ENCODE measurements at places on chromosomes 4 and X.

DNA sequence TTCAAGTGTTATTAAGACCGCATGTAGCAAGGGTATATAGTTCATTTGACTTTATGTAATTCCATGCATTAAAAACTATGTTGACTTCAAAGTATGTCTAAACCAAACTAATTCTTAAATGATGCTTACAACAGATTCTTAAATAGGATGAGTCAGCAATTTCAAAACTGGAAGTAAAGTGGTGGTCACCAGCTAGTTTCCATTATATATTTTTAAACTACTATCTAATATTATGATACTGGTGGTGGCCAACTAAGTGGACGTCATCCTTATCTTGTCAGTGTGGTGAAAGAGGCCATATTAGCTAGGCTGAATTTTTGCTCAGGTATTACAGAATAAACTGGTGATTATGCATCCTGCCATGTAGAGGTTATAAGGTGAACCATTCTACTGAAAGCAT, 1.2 kb downstream of the IL15 start:
- DNase-seq, result no peak

- no peak for DNase-seq
These were observed 126.1 kb downstream of the NAA11 start for GRCh38 chr4:79199743-79200142.

- no peak for DNase-seq
These were observed 10.7 kb downstream of the CLNK start for GRCh38 chr4:10673817-10674369.

GRCh38 chr4:17236686-17237085, 275.2 kb downstream of the QDPR start:
- DNase-seq, result peak; percentile 31

DNA sequence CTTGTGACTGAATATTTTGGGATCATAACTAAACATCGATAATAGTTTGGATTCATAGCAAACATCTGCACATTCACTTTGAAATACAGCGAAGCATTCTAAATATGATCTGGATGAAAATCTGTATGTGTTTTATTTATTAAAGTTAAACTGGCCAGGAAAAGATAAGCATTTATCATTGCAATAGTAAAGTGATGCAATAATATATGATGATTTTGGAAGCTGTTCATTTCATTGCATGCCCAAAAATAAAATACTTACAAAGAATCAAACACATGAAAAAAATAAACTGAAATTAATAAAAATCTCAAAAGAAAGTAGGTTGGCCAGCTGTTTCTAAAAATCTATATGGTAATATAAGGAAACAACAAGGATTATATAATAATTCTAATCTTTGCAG, 1.9 kb downstream of the PRDM5 start:
- no peak for DNase-seq

DNA sequence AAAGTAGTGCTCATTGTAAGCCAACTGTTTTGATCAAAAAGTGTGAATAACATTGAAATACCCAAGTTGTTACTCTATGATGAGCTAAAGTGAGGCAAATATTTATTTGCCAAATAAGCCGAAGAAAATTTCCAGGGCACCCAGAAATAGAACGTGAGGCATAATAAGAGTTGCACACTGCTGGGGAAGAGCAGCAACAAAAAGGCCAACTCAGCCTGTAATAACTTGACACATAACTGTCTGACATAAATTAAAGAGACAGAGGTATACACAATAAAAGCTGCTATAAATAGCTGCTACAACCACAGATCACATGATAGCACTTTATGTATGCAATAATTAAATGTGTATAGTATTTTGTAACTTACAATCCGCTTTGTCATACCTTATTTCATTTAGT, 2.0 kb upstream of the ABCB7 start:
- DNase-seq, result no peak

DNA sequence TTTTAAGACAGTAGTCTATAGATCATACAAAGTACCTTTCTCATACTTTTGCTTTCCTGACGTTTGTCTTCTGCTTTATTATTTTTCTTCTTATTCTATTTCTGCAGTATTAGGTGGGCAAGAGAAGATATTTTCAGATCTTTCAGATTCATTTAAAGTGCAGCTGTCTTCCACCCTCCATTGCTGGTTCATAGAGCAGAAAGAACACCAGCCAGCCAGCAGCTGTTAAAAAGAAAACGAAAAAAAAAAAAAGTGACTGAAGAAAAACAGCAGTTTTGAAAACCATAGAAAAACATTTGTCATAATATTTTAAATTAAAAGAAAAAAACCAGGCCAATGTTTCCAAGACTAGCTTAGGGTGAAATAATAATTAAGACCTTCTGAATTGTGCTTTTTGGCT, 42.9 kb downstream of the SMAD1 start:
- DNase-seq, result no peak

DNA sequence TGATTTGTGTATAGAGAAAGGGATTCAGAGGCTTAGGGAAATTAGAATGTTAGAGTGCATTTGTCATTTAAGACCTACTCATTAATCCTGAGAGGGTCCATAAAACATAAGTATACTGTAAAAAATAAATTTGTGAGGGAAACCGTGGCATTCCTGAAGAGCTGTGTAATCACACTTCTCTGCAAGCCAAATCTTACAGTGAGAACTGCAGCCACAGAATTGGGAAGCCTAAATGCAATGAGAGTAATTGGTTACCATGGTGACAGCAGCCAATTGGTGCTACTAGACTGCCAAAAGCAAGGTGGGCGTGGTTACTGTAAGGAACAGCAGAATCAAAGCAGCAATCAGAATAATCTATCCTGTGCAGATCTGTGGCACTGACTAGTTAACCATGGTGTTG, 345.2 kb upstream of the GRID2 start:
- DNase-seq, result no peak

GRCh38 chr4:172708184-172708583, 460.4 kb upstream of the GALNT7 start:
- no peak for DNase-seq

- DNase-seq, result no peak
These were observed at the start of gene EGFL6 for GRCh38 chrX:13569479-13570260. TSS of gene EGFL6 (plus strand) at chrX:13569601. CDS start at chrX:13569862, 261 bp downstream.

DNA sequence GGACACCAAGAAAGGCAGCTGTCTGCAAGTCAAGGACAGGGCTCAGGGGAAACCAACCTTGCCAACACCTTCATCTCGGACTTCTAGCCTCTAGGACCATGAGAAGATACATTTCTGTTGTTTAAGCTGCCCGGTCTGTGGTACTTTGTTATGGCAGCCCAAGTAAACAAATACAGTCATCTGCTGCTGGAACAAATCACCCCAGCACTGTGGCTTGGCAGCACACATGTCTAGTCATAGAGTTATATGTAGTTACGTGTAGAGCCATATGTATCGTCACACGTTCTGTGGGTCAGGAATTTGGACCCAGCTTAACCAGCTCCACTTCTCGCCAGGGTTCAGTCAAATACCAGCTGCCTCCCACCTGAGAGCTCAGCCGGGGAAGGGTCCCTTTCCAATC, 2.5 kb downstream of the HTT-AS start:
- no peak for DNase-seq

DNA sequence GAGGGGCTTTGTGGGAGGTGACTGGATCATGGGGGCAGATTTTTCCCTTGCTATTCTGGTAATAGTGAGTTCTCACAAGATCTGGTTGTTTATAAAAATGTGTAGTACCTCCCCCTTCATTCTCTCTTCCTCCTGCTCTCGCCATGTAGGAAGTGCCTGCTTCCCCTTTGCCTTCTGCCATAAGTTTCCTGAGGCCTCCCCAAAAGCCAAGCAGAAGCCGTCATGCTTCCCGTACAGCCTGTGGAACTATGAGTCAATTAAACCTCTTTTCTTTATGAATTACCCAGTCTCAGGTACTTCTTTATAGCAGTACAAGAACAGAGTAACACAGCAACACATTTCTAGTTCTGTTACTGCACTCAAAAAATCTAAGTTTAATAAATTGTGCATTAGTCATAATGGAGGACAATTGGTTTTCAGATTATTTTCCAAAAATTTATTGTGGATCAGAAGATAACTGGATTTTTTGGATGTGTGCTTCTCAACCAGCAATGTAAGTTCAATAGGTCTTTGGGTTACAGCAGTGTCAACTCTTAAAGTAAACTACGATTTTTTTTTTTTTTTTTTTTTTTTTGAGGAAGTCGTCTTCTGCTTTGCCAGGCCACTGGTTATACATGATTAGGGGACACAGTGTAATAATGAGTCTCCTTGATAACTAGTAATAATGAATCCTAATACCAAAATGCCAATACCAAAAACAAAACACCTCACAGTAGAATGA, 69.9 kb downstream of the CHIC2 start:
- DNase-seq, result no peak

DNA sequence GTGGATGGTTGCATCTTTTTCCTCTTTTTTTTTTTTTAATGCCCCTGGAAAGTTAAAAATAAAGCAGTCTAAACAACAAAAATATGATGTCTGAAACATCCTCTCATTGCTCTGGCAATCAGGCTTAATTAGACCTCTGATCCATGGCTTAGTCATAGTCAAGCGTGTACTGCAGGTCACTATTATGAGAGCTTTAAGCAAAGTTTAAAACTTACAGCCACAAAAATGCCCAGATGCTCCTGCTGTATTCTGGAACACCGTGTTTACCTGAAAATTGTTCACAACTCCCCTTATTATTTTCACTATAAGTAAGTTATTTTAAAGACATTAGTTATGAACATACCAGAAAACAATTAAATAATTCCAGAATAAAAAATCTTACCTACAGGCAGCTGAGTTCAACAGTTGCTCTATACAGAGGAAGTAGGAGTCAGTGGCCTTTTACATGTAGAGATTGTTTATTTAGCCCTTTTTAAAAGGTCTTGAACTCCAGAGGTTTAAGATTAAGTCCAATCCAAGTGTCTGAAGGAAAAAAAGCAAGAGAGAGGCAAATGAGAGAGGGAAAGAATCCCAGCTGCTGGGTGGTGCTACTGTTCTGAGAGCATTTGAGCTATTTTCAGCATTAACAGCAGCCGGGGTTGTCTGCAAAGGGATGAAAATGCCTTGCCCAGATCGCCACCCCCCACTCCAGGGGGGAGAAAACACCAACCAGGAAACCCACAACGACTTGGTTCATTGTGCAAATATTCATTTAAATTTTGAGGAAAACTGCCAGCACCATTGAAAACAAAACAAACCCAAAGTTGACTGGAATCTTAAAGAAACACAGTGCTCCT, 36.9 kb downstream of the SORBS2 start:
- peak; percentile 94 for DNase-seq

DNA sequence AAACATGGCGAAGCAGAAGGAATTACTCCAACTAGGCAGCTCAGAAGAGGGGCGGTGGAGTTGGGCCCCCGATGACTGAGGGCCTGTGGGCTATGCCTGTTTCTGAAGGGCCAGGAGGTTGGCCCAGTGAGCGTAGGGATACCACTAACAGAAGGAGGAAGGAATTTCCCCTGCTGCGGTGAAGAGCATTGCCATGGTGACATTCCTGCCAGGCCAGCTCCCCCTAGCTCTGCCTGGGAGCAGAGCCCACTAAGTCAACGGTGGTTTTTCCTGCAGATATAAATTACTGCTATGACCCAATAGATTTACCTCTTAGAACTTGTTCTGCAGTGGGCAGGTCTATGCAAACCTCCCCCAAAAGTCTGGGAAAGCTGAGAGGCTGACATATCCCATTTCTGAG, 28.9 kb upstream of the HMX1 start:
- DNase-seq, result no peak

GRCh38 chrX:65035446-65035770, 59.2 kb upstream of the ZC4H2 start:
- DNase-seq, result peak; percentile 4

- DNase-seq, result no peak
These were observed 347.6 kb downstream of the FAM47A start for GRCh38 chrX:33784548-33784947.

GRCh38 chr4:169099771-169100180, 89.7 kb upstream of the CBR4 start:
- peak; percentile 42 for DNase-seq

DNA sequence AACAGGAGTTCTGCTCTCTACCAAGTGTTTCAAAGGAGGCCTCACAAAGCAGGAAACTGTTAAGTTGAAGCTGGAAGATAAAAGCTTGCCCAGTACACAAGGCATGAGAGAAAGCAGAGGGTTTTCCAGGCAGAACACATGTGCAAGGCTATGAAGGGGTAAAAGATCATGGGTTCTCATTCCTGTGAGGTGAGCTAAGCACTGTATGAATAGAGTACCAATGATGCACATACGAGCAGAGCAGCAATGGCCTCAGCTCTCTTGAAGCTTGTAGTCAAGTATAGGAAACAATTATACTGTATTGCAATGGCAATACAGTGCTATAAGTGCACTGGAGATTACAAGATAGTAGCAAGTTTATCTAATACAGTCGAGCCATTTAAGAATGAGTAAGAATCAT, 18.0 kb downstream of the TTC29 start:
- DNase-seq, result no peak

DNA sequence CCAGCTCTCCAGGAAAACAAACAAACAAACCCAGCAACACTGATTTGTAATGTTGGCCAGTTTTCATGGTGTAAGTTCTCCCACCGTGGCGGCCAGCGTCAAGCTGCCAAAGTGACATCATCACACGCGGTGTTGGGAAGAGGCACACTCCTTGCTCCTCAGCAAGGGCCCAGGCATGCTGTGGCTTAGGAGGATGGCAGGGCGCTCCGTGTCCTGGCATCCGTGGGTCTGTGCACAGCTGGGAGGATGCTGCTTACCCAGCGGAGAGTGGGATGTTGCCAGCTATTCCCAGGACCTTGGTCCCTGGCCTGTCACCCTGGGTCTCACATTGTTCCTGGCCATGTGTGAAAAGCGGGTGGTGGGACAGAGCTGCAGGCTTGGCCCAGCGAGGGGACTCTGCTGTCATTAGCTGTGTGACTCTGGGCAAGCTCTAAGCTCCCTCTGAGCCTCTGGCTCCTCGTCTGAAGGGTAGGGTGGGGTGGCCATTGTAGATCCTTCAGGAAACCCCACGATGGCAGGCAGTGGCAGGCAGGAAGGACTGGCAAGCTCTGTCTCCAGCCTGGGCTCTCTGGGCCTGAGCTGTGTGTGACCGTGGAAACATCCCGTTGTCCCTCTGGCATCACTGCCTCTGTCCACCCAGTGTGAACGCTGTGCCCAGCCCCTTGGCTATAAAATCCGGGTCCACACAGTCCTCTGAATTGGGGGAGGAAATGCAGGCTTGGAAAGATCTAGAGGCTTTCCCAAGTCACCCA, 10.8 kb downstream of the PSAPL1 start:
- DNase-seq, result no peak

DNA sequence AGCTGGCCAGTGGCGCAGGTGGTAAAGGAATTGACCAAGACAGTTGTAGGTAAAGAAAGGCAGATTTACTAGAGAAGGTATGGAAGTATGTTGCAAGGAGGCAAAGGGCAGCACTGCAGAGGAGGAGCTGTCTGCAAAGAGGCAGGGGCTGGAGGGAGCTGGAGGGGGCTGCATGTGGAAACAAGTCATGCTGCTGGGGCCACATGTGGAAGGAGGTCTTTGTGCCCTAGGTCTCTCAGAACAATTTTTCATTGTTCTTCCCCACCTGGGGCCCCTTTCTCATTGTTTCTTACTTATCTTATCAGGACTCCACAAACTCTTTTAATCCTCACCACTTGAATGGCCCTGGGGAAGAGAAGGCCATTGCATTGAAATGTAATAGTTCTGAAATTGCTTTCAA, 144.8 kb upstream of the PLAC1 start:
- DNase-seq, result no peak
